ENCODE measurements at places on chromosomes 2 and 18. TPM values are rescaled to one million over a fixed set of nuclear protein-coding genes. Genes with fewer than 3 reads are reported as not detected.

- no peak for DNase-seq
- H3K27ac ChIP-seq: no peak overlapping the region
- H3K4me3 ChIP-seq: no peak overlapping the region
- H3K27me3 ChIP-seq: no peaks in the 10 kb centered on the region
These were observed 62.9 kb downstream of the AQP4 start for GRCh38 chr18:26802330-26803200.

- H3K4me1 ChIP-seq: no peaks in the 10 kb centered on the region
- no peak for DNase-seq
- no peaks in the 10 kb centered on the region for H3K27me3 ChIP-seq
- no peaks in the 10 kb centered on the region for H3K36me3 ChIP-seq
- H3K27ac ChIP-seq: no peak overlapping the region
- H3K4me3 ChIP-seq: no peak overlapping the region
These were observed 20.2 kb downstream of the CACNB4 start for GRCh38 chr2:152078662-152079061.

Gene KIF1A
- 0.58 TPM for total RNA-seq

GRCh38 chr2:8840475-8841091, 3.2 kb upstream of the KIDINS220 start:
- H3K27ac ChIP-seq: no peak overlapping the region
- no peak overlapping the region for H3K4me3 ChIP-seq
- no peak for DNase-seq

Gene PSD4
- total RNA-seq: 261 TPM

Gene COL4A3
- total RNA-seq: not detected

- H3K27ac ChIP-seq: no peak overlapping the region
- H3K4me1 ChIP-seq: no peaks in the 10 kb centered on the region
- no peak for DNase-seq
- no peak overlapping the region for H3K4me3 ChIP-seq
- H3K27me3 ChIP-seq: no peaks in the 10 kb centered on the region
- peaks cover 2% of the 10 kb centered on the region for H3K36me3 ChIP-seq
These were observed 360.7 kb downstream of the ZEB2 start for GRCh38 chr2:144159240-144159639.

DNA sequence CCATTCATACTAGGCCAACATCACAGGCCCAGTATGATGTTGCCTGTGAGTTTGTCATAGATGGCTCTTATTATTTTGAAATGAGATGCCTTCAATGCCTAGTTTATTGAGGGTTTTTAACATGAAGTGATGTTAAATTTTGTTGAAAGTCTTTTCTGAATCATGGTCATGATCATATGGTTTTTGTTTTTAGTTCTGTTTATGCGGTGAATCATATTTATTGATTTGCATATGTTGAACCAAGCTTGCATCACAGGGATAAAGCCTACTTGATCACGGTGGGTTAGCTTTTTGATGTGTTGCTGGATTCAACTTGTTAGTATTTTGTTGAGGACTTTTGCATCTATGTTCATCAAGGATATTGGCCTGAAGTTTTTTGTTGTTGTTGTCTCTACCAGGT, 195.8 kb upstream of the FN1 start:
- no peaks in the 10 kb centered on the region for H3K27me3 ChIP-seq
- H3K4me3 ChIP-seq: no peak overlapping the region
- H3K36me3 ChIP-seq: no peaks in the 10 kb centered on the region
- no peaks in the 10 kb centered on the region for H3K4me1 ChIP-seq

Gene SDC1
- total RNA-seq: not detected

DNA sequence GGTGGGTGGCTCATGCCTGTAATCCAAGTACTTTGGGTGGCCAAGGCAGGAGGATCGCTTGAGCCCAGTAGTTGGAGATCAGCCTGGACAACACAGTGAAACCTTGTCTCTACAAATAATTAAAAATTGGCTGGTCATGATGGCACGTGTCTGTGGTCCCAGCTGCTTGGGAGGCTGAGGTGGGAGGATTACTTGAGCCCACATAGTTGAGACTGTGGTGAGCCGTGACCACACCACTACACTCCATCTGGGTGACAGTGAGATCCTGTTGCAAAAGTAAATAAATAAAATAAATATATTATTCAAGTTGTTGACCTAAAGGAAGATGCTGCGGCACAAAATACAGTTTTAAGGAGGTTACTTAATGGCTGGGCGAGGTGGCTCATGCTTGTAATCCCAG, 72.7 kb downstream of the LAMA3 start:
- no peak for DNase-seq
- H3K27me3 ChIP-seq: peaks cover 18% of the 10 kb centered on the region
- no peak overlapping the region for H3K4me3 ChIP-seq
- no peaks in the 10 kb centered on the region for H3K4me1 ChIP-seq
- H3K27ac ChIP-seq: no peak overlapping the region
- H3K36me3 ChIP-seq: no peaks in the 10 kb centered on the region

All from activated CD4-positive, alpha-beta memory T cell treated with anti-CD3 and anti-CD28 coated beads, Interleukin-2, amount 10 ng/mL, durations not matched to agents 7 days and 5 days (primary cell).